Brain pericyte (primary cell): ENCODE measurements at places on chromosomes 4 and X.

DNA sequence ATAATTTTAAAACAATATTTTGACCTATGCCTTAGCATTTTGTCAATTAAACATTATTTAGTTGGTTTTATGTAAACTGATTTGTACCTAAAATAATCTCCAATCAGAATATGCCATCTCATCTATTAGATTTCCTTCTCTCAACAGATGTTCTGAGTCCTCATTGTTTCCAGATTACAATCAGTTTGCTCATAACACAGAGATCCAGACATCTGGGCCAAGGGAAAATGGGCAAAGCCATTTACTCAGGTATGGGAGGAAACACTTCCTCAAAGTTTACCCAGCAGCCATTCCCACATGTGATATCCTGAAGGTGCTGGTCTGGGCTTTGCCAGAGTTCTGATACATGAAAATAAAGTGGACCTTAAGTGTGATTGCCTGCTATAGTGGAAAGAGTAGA lies 217.9 kb upstream of the GPC4 start:
- no peak for DNase-seq

DNA sequence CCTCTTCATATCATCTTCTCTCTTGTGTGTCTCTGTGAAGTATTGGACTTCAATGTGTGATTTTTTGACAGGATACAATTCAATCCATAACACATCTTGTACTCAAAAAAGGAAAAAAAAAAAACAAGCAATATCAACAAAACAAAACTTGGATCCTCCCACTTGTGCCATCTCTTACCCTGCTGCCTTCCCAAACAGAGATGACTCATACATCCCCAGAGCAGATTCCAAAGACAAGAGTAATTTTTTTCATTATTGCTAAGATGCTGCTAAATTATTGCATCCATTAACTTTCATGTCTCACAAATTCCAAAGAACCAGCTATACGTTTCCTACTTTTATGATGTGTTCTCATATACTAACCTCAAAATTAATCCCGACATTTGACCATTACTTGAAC lies 479.2 kb downstream of the GBA3 start:
- DNase-seq, result no peak

GRCh38 chrX:149490100-149490499 lies 15.0 kb downstream of the IDS start:
- DNase-seq, result no peak

GRCh38 chr4:174005422-174005821 lies 278.0 kb downstream of the FBXO8 start:
- no peak for DNase-seq

- no peak for DNase-seq
Observed at GRCh38 chr4:177555007-177555574, 112.9 kb upstream of the AGA start.

DNA sequence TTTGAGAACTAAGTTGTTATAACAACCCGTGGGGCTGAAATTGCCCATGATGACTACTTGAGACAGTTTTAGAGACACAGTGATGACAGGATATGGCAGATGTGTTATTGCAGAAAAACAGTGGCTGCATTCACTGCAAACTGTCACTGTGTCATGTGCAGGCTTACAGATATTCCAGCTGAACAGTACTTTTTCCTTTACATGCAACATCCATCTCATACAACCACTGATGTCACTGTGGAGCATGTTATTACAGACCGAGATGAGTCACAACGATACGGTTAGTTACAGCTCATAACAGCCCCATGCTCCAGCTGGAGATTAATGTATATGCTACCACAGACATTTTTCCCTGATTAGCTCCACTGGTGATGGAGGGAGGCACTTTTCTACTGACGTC lies 207.4 kb downstream of the TMA16 start:
- DNase-seq, result no peak

GRCh38 chrX:17104433-17104832 lies 158.0 kb downstream of the REPS2 start:
- no peak for DNase-seq

DNA sequence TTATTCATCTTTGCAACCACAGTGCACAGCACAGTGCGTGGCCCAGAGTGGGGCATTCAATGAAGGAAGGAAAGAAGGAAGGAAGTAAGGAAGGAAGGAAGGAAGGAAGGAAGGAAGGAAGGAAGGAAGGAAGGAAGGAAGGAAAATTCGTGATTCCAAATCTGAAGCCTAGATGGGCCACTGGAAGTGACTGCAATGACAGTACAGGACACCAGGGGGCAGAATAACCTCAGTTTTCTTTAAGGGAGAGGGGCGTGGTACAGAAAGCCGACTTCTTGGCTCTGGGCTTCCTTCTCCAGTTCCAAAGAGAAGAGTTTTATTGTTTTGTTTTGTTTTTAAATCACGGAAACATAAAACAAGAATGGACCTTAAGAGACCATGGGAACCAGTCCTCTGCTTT lies 47.8 kb downstream of the APLN start:
- DNase-seq, result no peak

DNA sequence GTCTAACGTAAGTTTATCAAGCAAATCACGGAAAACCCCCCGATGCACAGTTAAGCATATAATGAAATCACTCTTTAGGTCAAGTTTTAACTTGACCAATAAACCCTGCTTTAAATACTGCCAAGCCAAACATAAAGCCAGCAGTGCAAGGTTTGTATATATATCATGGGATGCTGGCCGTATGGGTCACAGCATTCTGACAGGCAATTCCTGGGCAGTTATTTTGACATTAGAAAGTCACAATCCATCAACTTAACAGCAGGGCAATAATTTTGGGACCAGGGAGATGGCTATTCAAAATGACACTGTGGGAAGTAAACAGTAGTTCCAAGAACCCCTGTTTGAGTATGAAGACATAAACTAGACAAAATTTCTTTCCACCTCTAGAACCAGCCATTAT lies 116.9 kb downstream of the ZNF827 start:
- no peak for DNase-seq

GRCh38 chr4:7770224-7771050 lies 169.2 kb downstream of the AFAP1 start:
- DNase-seq, result no peak

GRCh38 chrX:68098431-68098830 lies 334.9 kb downstream of the OPHN1 start:
- no peak for DNase-seq
